ENCODE measurements at places on chromosomes 7 and 10. TPM values are rescaled to one million over a fixed set of nuclear protein-coding genes. Genes with fewer than 3 reads are reported as not detected.

Gene FXYD4
- total RNA-seq = not detected

Gene PPP1R3A
- total RNA-seq = not detected

Gene ASAH2
- total RNA-seq = 1.1 TPM

Gene CCL24
- total RNA-seq = not detected

Gene ELFN1
- 0.62 TPM for total RNA-seq

Gene AFAP1L2
- 5.7 TPM for total RNA-seq

Gene PRRT4
- 0.54 TPM for total RNA-seq

Gene ACBD7
- total RNA-seq = 0.86 TPM

Gene ZYX
- total RNA-seq = 412 TPM

Gene PAPOLB
- total RNA-seq = 0.10 TPM

Gene POLR2J2
- total RNA-seq = 6.7 TPM

Gene PNPLA8
- 29.5 TPM for total RNA-seq

Gene SPDYE6
- total RNA-seq = not detected

Gene PLPP4
- 2.0 TPM for total RNA-seq

Gene ANXA8L1
- total RNA-seq = not detected

Gene HMX3
- total RNA-seq = not detected

Gene SLC13A1
- total RNA-seq = not detected

Gene OGA
- 127 TPM for total RNA-seq

Gene PHYHIPL
- total RNA-seq = not detected

All from osteocyte (in vitro differentiated cells).